ENCODE measurements at places on chromosomes 13 and 19. TPM values are rescaled to one million over a fixed set of nuclear protein-coding genes. Genes with fewer than 3 reads are reported as not detected.

- no peak for DNase-seq
- H3K27ac ChIP-seq: no peak overlapping the region
- peaks cover 16% of the 10 kb centered on the region for H3K4me1 ChIP-seq
Observed at GRCh38 chr13:114328034-114328433, 13.7 kb downstream of the CHAMP1 start.

DNA sequence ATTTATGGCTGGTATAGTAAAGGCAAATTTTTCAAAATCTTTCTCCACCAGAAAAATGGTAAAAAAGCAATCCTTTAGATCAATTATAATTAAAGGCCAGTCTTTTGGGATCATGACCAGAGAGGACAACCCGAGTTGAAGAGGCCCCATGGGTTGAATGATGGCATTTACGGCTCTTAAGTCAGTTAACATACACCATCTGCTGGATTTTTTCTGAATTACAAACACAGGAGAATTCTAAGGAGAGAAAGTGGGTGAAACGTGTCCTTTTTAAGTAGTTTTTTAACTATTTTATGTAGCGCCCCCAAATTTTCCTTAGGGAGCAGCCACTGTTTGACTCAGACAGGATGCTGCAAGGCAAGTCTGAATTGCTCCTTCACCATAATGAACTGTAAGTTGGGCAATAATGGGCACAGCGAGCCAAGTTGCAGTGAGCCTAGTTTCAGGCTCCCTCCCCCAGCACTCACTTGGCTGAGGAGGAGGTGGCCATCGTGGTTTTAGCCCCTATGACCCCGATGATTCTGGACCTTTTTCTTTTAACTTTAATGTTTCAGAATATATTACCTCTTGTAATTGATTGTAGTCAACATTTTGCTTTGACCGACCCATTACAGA, 13.6 kb upstream of the ZNF611 start:
- no peak overlapping the region for H3K4me3 ChIP-seq
- no peaks in the 10 kb centered on the region for H3K27me3 ChIP-seq
- H3K4me1 ChIP-seq: no peaks in the 10 kb centered on the region
- no peak overlapping the region for H3K27ac ChIP-seq
- no peaks in the 10 kb centered on the region for H3K36me3 ChIP-seq
- DNase-seq: no peak

ZNF837 gene
- 0.19 TPM for total RNA-seq

DNA sequence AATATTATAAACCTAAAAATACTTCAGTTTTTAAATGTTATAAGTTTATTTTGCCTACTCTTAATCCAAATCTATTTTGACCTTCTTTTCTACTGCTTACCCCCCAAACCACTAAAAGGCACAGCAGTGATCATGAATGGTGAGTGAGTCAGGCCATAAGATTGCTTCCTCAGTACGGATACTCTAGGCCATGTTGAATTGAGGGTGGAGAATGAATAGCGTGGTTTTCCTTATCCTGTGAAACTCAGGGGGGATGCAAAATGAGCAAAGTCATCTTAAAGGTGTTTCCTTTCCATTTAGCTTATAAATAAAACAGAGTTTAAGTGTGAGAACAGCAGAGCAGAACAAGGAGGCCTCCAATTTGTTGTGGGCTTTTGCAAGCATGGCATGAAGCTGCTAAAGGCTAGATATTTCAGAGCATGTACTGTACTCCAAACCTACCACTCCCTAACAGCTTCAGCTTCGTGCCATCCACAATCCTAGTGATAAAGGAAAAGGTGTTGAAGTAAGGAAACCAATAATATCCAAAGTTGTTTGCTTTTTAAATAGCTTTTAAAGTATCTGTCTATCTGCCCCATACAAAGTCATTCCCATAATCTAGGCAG, 25.0 kb downstream of the SERPINE3 start:
- H3K27ac ChIP-seq: no peak overlapping the region
- no peak overlapping the region for H3K4me3 ChIP-seq
- H3K27me3 ChIP-seq: no peaks in the 10 kb centered on the region

DNA sequence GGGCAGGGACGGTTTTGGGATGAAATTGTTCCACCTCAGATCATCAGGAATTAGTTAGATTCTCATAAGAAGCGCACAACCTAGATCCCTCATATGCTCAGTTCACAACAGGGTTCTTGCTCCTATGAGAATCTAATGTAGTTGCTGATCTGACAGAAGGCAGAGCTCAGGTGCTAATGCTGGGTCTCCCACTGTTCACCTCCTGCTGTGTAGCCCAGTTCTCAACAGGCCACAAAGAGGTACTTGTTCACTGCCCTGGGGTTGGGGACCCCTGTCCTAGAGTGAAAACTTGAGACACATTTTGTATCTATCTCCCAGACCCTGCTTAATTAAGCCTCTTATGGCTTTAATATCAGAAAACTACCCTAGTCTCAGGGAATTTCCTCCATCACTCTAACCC, 966.0 kb downstream of the PCDH17 start:
- no peak for DNase-seq
- no peaks in the 10 kb centered on the region for H3K36me3 ChIP-seq
- no peaks in the 10 kb centered on the region for H3K27me3 ChIP-seq
- H3K4me1 ChIP-seq: no peaks in the 10 kb centered on the region
- H3K4me3 ChIP-seq: no peak overlapping the region

All from left ventricle myocardium inferior (tissue), 1 donor.